ENCODE measurements at places on chromosomes 1 and 21.

- no peak for DNase-seq
These were observed 16.2 kb upstream of the RGS1 start for GRCh38 chr1:192559115-192560006.

DNA sequence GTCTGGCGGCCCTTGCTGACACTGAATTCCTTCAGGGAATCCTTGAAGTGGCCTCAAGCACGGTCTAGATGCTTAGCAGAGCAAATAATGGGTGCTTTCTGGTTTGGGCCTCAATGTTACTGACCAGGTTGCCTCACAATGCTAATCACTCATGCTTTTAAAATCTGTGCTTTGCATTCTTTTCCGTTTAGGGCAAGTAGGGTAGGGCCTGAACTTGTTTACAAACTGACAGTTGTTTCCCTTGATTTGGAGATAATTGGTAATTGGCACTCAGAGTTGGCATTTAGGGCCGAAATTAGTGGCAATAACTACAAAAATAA, 1.4 kb downstream of the VPS13D start:
- no peak for DNase-seq

- no peak for DNase-seq
These were observed 117.6 kb downstream of the KCNN3 start for GRCh38 chr1:154752273-154753030.

GRCh38 chr1:113616156-113616555, 143.1 kb downstream of the PHTF1 start:
- DNase-seq: no peak

DNA sequence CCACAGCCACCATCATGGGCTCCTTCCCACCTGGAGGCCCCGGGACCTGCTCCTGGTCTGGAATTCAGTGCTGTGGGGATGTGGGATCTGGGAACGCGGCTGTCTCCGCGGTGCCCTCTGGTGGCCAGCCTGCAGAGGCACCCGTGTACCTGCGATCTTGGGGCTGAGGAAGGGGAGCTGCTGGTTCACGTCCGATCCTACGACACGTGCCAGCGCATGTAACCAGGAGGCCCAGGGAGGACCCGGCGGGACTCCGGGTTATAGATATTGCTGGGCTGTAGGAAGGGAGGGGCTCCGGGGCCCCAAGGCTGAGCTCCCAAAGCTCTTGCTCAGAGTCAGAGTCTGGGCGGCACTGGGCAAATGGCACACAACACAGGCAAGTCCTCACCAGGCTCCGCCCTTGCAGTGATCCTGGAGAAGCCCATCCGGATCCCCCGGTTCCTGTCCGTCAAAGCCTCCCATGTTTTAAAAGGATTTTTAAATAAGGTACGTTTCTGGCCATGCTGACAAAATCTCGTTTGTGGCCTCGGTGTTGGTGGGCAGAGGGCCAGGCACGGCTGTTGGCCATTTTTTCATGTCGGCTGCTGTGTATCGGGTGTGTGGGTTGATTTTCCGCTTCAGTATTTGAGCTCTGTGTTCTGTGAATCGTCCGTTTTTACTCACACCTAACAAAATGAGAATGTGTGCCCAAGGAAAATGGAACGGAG, 20.1 kb downstream of the FAAP20 start:
- DNase-seq: no peak

DNA sequence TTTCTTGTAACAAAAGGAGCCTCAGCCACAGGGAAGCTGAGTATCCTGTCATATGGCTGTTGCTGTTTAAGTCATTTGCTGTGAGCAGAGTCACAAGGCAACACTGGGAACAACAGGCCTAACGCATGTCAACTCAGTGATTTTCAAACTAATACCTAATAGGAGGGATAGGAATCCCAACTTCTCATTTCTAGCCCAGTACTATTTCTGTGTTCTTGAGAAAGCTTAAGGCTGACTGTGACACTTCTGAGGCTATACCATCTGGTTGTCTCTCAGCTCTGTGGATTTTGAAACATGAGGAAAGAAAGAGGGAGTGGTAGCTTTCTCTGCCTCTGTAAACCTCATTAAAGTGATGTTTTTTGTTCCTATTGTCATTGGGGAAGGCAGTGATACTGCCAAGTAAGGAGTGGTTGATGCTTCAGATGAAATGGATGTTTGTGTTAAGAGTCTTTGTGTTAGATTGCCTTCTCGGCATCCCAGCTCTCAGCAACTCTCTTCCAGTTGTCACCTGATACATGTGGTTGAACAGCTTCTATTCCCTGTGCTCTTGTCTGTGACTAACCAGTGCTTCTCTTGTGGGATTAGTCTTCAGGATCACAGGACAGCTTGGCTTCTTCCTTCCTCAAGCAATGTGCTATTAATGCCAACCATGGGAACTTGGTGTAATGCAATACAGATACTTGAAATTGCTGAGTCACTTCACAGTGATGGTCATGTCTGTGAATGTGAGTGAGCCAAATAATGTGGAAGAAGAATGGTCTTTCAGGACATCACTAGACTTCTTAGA, 166.8 kb upstream of the IVNS1ABP start:
- no peak for DNase-seq

DNA sequence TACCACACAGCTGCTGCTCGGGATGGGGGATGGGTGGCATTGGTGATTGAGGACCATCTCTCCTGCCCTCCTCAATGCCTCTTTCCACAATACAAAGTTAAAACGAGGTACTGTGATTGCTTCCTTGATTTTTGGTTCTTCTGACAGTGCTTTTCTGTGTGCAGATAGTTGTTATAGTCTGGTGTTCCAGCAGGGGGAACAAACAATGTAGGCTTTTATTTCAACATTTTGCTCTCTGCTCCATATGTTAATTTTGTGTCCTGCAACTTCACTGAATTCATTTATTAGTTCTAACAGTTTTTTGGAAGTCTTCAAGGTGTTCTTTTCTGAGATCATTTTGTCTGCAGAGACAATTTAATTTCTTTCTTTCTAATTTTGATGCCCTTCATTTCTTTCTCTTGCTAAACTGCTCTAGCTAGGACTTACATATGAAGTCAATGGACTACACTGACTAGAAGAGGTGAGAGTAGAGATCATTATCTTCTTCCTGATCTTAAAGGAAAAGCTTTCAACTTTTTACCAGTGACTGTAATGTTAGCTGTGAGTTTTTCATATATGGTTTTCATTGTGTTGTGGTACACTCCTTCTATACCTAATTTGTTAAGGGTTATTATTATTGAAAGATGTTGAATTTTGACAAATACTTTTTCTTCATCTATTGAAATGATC, 45.4 kb downstream of the TNFSF18 start:
- DNase-seq: no peak

GRCh38 chr1:198711837-198712236, 73.0 kb downstream of the PTPRC start:
- no peak for DNase-seq

- DNase-seq: no peak
These were observed 143.0 kb downstream of the MRPL39 start for GRCh38 chr21:25464275-25464674.

GRCh38 chr1:180116964-180117763, 37.5 kb upstream of the QSOX1 start:
- no peak for DNase-seq

DNA sequence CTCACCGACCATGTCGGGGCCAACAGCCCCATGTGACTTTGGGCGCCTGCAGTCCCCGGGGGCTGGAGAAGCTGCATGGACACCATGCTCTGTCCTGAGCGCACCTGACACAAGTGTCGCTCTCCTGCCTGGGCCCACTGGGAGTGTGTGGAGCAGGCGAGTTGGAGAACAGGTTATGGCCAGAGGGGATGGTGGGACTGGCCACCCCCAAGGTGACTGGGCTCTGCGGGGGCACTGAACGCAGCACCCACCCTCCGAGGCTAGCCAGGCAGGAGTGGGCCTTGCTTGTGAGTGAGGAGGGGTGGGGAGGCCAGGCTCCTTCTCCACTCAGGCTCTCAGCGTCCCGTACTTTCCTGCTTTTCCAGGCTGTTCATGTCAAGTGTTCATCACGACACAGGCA, 35.6 kb downstream of the SNAP47 start:
- no peak for DNase-seq

DNA sequence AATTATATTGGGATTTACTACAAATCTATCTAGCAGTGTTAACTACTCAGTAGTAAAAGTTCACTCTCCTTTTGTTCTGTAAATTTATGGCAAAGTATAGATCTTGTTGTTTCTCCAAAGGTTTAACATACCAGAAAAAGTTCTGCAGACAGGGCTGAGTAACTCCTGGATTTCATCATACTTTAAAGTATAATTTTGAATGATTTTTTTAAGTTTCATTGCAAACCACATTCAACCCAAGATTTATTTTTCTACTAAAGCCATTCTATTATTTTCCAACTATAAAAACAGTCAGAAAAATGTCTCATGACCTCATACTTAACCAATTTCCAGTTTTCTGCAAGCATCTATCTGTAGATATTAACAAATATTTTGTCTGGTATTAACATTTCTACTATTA, 585.8 kb upstream of the ZRANB2 start:
- DNase-seq: no peak

DNA sequence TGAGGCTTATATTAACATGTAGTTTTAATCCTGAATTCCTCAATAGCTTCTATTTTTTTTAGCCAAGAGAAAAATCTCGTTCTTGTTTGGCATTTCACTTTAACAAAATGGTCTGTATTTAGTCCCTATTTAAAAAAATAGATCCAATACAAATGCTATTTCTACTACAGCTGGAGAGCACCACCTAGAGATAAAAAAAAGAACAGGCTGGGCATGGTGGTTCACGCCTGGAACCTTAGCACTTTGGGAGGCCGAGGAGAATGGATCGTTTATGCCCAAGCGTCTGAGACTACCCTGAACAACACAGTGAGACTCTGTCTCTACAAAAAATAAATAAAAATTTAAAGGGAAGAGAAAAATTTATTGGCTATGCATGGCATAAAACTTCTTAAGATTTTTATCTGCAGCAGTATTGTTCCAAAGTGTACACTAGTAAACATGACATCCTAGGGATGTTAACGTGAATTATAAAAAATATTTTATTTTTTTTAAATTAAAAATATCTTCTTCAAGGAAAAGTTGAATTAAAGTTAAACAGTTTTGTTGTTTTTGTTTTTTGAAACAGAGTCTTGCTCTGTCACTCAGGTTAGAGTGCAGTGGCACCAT, 4.4 kb downstream of the ST7L start:
- DNase-seq: no peak
